Kidney (tissue), 22 donors: ENCODE measurements at places on chromosomes 3 and 15.
A peak's percentile ranks its signal among the peaks of the same experiment; 100 is the strongest.

- DNase-seq = no peak
Measured at GRCh38 chr3:11034309-11034985, 41.9 kb downstream of the SLC6A1 start.

- DNase-seq = no peak
Measured at GRCh38 chr3:126158016-126158911, 22.1 kb downstream of the ALDH1L1 start.

- no peak for DNase-seq
Measured at GRCh38 chr3:106759731-106760130, 617.5 kb upstream of the CCDC54 start.

- no peak for DNase-seq
Measured at GRCh38 chr3:195115600-195116406, 155.2 kb downstream of the XXYLT1 start.

DNA sequence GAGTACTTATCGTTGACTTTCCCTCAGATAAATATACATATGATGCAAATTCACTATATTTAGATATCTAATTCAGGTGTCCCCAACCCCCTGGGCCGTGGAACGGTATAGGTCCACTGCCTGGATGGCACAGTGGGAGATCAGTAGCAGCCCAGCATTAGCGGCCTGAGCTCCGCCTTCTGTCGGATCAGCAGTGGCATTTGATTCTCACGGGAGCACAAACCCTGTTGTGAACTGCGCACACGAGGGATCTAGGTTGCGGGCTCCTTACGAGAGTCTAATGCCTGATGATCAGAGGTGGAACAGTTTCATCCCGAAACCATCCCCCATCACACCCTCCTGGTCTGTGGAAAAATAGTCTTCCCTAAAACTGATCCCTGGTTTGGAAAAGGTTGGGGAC lies 6.9 kb downstream of the KNL1 start:
- no peak for DNase-seq

DNA sequence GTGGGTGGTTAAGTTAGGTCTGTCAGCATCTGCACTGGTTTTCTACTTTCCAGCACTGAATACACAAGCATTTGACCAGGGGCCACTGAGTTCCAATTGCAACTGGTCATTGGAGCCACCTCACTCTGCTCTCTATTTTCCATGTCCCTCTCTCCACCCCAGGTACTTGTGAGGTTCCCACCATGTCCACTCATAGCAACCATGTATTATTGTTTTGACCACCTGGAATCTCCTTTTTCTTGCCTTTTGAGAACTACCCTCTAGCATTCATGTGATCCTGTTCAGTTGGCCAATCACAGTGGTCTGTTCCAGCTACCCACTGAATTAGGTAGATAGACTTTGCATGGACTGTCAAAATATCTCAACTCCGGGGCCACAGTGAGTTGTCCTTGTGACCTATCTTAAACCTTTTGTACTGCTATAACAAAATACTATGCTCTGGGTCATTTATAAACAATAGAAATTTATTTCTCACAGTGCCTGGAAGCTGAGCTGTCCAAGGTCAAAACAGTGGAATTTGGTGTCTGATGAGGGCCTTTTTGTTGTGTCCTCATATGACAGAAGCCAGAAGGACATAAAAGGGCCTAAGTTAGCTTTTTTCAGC lies 20.2 kb upstream of the TM4SF18 start:
- DNase-seq = no peak

GRCh38 chr15:101266034-101266433 lies 11.3 kb downstream of the SELENOS start:
- no peak for DNase-seq

- DNase-seq = no peak
Measured at GRCh38 chr3:183460081-183461055, 31.9 kb upstream of the MCF2L2 start.

DNA sequence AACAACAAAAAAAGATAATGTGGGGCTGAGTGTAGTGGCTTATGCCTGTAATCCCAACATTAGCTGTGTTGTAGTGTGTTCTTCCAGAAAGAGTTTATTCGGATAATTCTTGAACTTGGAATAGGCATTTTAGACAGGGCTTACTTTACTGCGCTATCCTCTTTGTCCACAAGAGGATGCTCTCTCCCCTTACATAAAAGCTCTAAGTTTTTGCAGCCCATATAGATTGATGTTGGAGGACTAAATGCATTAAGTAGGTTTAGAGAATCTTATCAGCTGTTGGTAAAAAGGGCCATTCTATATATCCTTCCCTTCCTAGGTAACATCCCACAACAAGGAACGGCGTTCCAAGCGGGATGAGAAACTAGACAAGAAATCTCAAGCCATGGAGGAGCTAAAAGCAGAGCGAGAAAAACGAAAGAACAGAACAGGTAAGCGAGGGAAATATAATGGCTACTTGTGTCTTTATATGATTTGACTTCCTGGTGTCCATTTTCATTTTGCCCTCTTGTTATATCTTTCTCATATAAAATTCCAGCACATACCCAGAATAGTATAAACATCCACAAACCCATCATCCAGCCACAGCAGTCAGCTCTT lies 27.8 kb upstream of the ITPKA start:
- DNase-seq = no peak

DNA sequence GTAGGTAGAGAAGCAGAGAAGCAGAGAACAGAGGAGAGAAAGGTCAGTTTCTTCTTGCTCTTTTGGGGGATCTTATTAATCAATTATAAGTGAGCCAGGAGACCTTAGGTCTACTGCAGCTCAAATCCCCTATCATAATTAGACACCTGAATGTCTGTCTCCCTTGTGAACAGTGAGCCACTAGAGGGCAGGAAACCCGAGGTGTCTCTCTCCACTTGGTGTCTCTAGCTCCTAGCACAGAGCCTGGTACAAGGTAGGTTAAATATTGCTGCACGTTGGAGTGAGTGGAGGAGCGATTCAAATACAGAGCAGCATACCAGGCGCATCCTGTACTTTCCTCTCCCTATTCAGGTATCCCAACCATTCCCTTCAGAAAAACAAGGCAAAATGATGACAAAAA lies 2.0 kb upstream of the ST8SIA2 start:
- DNase-seq = no peak

DNA sequence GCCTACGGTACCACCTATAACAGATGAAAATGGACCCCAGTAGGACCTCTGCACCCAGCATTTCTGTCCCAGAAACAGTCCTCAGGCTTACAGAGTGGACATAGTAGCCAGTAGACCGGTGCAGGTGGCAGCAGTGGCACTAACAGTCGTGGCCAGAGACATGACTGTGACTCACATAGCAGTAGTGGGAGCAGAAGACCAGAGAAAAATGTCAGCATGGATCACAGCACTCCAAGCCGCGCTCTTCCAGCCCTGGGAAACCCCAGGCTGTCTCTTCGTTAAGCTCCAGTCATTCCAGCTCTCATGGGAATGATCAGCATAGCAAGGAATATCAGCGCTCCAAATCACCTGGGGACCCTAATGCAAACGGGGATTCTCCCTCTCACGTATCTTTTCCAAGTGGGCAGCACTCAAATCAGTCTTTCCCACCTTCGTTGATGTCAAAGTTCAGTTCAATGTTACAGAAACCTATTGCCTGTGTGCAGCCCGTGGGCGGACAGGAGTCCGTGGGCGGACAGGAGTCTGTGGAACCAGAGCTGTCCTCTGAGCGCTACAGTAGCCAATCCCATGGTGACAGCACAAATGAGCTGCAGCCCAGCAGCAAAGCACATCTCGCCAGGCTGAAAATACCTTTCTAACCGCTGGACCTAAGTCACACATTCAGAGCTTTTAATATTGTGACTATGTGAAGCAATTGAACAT lies 10.5 kb downstream of the BFSP2 start:
- DNase-seq = peak; percentile 54

GRCh38 chr15:26073430-26074333 lies 210.6 kb upstream of the ATP10A start:
- no peak for DNase-seq

DNA sequence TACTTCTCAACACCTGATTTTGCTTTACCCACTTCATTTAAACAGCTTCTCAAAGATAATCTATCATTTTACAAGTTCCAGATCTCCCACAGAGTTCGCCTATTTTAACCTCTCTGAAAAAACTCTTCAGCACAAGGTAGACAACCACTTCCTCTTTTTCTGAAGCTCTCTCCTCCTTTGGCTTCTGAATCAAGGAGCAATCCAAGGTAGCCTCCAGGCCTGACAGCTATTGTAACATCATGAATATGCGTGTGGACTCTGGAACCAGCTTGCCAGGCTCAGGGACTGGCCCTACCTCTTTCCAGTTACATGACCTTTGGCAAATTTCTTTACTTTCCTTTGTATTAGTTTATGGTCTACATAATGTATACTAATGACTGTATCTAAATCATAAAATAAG lies 405.9 kb upstream of the ZNF385D start:
- DNase-seq = no peak

- no peak for DNase-seq
Measured at GRCh38 chr3:125190786-125191185, 21.8 kb downstream of the SLC12A8 start.

- DNase-seq = no peak
Measured at GRCh38 chr3:114714957-114715460, 421.2 kb downstream of the TIGIT start.

DNA sequence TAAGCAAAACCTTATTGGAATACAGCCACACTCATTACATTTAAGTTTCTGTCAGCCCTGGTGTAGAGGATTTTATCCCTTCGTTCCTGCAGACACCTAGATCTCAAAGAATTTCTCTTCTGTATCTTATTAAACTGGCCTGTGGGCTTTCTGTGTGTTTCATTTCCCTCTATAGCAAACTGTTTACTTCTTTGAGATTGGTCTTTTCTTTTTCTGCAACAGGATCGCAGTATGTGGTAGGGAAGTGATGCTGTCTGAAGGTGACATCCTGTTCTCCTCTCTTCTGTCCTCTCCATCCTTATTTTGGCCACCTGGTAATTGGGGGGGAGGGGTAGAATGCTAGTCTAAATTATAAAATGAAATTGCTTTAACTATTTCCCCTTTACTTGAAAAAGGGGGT lies 25.5 kb downstream of the ATP1B3 start:
- DNase-seq = no peak
